ENCODE measurements at places on chromosomes 16 and 17.
A peak's percentile ranks its signal among the peaks of the same experiment; 100 is the strongest.

DNA sequence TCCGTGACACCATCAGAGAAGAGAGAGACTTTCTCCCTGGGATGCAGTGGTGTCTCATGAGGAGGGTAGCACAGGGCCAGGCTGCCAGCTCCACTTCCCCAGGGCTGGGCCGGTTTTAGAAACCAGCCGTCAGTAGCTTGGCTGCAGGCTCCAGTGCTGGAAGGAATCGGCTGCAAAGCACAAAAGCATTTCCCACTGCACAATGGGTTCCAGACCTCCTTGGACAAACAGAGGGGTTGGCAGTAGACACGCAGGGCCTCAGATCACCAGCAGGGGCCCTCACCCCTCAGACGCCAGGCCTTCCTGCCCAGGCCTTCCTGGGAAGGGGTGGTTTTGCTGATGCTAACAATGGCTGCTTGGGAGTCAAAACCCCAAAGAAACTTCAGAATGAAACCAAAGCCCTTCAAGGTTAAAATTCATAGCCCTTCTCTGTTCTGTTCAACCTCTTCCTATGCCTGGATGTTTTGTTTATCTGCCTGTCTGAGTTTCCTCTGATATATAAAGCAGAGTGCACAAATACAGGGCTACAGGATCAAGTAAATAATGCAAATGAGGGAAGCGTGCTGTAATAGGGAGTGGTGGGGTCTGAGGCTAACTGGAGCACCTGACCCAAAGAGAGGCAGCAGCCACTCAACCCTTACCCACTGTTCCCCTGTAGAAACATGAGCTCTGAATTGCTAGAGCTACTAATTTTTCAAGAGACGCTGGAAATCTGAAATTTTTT is 26.2 kb downstream of the TEKT5 start:
- DNase-seq, result no peak

GRCh38 chr16:4372578-4373355 is 1.1 kb downstream of the VASN start:
- DNase-seq, result peak; percentile 93

DNA sequence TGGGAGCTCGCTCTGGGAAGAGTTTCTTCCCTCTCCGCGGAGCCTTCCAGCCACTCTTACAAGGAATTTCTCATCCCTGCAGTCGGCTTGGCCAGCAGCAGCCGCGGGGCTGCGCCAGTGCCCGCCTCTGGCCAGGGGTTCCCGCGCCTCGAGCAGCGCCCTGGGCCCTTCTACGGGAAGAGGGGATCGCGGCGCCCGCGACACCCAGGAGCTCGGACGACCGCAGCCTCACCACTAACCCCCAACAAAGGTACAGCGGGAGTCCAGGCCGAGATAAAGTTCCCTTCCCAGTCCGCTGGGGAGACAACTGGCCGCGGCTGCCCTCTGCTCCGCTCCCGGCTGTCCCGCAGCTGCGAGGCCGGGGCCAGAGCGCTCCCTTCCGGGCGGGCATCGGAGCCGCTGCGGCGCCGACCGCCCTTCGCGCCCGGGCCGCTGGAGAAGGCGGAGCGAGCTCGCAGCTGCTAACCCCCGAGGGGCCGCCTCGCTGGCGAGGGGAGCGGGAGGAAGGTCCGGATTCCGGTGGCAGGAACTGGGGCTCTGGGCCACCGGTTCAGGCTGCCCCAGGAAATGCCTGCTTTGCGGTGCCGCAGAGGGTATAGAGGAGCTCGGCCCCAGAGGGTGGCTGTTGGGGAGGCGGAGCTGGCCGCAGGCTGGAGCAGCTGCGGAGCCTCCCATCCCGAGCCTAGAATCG is 3.6 kb upstream of the HS3ST3B1 start:
- peak; percentile 16 for DNase-seq

DNA sequence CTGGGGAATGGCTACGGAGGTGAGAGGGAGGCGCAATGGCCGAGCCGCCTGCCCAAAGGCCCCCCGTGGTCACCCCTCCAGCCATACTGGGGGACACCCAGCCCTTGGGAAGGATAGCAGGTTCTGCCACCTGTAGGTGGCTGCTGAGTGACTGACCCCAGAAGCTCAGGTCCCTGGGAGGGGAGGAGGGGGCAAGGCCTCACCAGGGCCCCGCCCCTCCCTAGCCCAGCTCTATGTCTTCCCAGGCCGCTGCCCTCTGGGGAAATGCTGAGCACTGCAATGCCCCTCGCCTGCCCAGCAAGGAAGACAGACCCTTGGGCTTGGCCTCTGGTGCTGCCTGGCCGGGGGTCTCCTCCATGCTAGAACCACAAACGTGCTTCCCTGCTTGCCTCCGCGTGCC is 11.4 kb upstream of the CLDN9 start:
- no peak for DNase-seq

GRCh38 chr17:65099941-65100315 is 37.2 kb upstream of the RGS9 start:
- DNase-seq, result no peak

- peak; percentile 39 for DNase-seq
These were observed 19.3 kb upstream of the ADGRG3 start for GRCh38 chr16:57648581-57649442.

- DNase-seq, result no peak
These were observed 8.0 kb downstream of the SYNGR3 start for GRCh38 chr16:1997494-1998359.

GRCh38 chr17:80781807-80782277 is 209.8 kb upstream of the CHMP6 start:
- no peak for DNase-seq

DNA sequence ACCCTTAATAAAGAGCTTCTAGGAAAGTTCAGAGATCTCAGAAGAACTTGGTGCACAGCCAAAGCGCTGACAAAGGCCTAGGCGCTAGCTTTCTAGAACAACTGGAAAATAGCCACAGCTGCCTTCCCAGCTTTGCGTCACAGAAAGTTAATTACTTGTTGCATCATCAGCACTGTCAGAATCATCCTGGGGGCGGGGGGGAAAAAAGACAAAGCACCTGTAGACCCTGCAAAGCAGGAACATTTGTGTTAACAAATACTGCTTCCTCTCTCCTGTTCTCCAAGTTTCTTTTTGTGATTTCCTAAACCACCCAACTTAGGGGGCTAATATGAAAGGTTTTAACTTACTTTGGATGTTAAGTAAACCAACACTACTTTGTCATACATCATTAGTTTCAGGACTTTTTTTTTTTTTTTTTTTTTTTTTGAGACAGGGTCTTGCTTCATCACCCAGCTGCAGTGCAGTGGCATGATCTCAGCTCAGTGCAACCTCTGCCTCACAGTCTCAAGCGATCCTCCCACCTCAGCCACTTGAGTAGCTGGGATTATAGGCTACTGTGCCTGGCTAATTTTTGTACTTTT is 4.8 kb upstream of the AARSD1 start:
- no peak for DNase-seq

GRCh38 chr17:50488880-50489279 is 10.2 kb downstream of the RSAD1 start:
- DNase-seq, result no peak

GRCh38 chr16:11456741-11457140 is 111.5 kb downstream of the RMI2 start:
- DNase-seq, result peak; percentile 21

GRCh38 chr17:40820228-40820838 is 2.1 kb downstream of the KRT10 start:
- no peak for DNase-seq

DNA sequence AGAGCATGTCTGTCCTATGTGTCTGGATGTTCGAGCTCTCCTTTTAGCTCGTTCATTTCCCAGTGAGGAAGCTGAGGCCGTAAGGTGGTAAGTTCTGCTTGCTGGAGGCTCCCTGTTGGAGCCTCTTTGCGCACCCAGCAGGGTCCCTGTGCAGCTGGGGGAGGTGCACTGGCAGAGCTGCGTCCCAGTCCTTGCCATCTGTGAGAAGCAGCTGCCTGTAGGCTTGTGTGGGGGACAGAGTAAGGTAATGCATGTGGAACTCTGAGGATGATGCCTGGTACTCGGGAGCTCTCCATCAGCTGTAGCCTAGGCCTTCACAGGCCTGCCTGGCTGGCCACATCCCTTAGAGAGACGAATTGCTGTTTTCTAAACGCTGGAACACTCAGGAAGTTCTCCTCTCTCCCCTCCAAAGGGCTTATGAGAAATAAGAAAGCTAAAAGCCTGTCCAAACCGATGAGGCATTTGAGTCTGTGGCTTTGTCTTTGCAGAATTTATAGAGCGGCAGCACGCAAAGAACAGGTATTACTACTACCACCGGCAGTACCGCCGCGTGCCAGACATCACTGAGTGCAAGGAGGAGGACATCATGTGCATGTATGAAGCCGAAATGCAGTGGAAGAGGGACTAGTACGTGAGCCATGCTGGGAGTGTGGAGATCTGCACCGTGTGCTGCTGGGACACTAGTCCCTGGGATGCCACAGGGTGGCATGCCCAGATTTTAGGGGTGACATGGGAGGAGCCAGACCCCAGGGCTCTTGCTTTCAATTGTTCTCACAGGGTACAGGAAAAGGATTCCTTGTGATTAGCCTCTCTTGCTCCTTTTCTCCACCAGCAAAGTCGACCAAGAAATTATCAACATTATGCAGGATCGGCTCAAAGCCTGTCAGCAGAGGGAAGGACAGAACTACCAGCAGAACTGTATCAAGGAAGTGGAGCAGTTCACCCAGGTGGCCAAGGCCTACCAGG is 1.6 kb downstream of the NDUFB10 start:
- DNase-seq, result no peak

DNA sequence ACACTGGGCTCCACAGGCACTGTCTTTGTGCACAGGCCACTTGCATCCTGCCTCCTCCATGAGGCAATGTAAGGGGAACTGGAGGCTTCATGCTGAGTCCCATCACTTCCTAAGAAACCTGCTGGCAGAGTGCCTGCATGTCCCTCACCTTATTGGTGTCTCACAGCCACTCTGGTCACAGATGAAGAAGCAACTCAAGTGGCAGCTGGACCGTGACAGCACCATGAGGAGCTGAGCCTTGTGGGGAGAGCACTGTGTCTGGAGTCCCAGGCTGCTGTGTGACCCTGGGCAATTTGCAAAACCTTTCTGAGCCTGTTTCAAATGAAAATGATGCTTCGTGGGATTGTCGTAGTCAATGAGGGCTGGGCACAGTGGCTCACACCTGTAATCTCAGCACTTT is 19.5 kb downstream of the ANKRD40 start:
- no peak for DNase-seq

- DNase-seq, result no peak
These were observed 15.1 kb upstream of the TIMP2 start for GRCh38 chr17:78940258-78940657.

DNA sequence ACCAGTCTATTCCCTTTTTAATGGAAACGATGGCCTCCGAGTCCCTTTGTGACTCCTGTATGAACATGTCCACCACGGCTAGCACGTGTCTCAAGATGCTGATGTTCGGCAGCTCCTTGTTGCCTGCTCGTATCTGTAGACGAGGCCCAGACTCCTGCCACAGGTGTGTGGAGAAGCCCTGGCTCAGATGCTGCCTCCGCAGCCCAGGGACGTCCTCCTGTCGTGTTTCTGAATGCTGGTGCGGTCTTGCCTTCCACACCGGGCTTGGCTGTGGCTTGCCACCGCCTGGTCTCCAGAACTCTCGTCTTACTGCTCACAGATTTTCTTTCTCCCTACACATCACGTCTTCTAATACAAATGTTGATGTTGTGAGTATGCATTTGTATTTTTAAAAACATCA is 17.0 kb downstream of the FOXF1 start:
- no peak for DNase-seq

GRCh38 chr17:56175299-56175955 is 22.2 kb downstream of the ANKFN1 start:
- no peak for DNase-seq

GRCh38 chr17:36610474-36610873 is 9.1 kb downstream of the MRM1 start:
- DNase-seq, result no peak

- DNase-seq, result no peak
These were observed 18.9 kb upstream of the TFAP4 start for GRCh38 chr16:4291699-4292098.

DNA sequence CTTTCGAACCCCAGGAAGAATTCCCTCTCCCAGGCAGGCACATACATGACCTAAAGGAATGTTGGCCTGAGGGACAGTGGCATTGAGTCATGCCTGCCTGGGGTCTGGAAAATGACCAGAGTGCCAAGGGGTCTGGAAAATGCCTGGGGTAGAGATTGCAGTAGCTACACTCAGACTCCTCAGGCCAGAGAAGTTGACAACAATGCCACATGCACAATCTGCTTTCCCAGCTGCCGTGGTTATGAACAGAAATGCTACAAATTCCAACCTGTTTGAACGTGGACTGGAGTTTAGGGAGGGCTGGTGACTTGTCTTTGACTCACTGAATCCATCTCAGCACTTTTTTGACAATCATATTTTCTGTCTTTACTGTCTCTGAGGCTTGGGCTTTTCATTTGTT is 250.0 kb downstream of the ABCC12 start:
- DNase-seq, result no peak

DNA sequence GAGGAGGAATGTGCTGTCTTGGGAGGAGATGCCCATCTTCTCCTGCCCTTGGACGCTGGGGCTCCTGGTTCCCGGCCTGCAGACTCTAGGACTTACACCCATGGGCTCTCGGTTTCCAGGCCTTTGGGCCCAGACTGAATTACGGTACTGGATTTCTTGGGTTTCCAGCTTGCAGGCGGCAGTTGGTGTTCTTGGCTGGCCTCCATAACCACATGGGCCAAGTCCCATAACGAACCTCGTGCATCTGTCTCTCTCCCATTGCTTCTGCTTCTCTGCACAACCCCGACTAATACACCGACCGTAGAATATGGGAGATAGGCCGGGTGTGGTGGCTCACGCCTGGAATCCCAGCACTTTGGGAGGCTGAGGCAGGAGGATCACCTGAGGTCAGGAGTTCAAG is 162.6 kb downstream of the SDK2 start:
- no peak for DNase-seq

GRCh38 chr16:75351183-75351582 is 82.1 kb downstream of the CFDP1 start:
- DNase-seq, result no peak

Measured in NCI-H2029 (cell line).